Fibroblast of villous mesenchyme (primary cell): ENCODE measurements at places on chromosomes 11 and 22.

DNA sequence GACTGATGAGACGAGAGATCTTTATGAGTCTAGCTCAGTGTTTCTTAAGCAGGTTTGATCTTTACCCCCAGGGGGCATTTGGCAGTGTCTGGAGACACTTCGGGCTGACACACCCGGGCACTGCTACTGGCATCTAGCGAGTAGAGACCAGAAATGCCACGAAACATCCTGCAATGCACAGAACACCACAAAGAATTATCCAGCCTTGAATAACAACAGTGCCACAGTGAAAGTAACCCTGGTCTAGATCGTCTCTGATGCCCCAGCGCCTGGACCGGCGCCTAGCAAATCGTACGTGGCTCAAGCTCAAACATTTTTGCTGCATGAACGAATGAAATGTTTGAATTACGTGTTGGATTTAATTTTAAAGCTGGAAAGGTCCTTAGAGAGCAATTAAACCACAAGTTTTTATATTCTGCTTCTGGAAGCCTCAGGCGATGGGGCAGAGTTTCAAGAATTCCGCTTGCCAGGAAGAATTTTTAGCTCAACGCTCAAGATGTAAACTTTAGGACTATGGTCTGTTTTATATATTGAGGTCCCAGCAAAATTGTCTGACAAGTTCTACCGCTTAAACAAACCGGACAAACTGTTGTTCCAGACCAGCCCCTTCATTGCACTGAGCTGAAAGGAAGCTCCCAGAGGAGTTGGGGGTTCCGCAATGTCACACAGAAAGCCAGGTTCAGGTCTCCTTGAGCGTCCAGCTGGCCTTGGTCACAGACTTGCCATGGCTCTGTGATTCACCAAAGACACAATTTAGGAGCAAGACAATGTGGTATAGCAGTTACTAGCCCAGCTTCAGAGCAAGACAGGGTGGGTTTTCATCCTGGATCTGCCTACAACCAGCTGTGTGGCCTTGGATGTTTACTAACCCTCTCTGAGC lies 44.2 kb upstream of the SMTN start:
- DNase-seq: peak; percentile 86

DNA sequence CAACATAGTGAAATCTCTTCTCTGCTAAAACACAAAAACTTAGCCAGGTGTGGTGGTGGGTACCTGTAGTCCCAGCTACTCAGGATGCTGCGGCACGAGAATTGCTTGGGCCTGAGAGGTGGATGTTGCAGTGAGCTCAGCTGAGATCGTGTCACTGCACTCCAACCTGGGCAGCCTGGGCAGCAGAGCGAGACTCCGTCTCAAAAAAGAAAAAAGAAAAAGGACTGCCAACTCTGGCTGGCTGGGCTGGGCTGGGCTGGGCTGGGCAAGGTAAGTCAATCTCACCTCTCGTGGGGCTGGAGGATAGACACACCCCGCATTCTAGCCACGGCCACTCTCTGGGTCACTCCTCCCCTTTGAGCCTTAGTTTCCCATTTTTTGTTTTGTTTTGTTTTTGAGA lies 26.9 kb downstream of the TEF start:
- no peak for DNase-seq

GRCh38 chr22:41925783-41926460 lies 684 bp downstream of the TNFRSF13C start:
- DNase-seq: peak; percentile 55

DNA sequence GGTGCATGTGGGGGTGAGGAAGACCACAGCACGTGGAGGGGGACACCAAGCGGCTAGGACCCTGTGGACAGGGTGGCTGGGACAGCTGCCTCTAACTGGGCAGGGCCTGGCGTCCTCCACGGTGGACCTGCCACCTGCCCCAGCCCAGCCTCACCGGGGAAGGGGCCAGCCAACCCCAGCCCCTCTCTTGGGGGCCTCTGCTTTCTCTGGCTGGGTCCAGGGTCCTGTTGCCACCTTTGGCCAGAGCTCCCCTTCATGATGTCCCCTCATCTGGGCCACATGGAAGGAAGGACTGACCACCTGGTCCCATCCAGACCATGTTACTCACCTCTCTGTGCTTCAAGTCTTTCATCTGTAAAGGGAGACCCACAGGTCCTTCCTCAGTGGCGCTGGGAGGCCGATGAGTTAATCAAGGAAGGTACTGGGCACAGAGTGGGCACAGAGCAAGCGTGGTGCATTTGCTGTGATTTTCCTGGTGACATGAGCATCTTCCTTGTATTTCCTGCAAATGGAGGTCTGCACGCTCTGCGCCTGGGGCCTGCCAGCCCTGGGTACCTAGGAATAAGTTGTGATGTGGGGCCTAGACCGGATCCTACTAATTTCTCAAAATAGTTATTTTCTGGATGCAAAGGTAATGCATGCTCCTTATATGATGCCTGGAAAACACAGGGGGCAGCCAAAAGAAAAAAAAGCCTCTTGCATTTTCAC lies 538.4 kb downstream of the TBC1D22A start:
- no peak for DNase-seq

DNA sequence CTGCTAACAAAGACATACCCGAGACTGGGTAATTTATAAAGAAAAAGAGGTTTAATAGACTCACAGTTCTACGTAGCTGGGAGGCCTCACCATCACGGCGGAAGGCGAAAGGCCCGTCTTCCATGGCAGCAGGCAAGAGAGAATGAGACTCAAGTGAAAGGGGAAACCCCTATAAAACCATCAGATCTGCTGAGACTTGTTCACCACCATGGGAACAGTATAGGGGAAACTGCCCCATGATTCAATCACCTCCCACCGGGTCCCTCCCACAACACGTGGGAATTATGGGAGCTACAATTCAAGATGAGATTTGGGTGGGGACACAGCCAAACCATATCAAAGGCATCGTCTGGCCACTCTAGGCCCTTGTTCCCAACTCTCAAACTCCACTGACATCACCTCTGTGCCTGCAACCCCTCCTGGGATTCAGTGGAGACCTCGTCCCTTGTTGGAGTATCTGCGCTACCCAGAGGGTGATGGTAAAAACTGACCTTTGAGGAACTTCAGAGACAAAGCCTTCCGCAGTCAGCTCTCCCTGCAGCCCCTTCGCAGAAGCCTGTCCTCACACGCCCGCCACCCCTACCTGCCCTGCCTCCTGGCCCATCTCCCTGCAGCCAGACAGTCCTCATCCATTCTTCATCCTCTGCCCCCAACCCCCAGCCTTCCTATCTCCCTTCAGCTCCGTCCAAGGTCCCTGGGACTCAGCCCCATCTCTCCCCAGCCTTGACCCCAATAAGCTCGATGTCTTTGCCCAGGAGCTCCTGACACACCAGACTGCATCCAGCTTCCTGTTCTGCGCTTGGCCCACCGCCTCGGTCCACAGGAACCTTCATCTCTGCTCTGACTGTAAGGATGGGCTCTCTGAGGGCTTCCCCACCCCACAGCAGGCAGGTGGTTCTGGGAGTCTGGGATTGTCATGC lies 15.8 kb downstream of the CCND1 start:
- no peak for DNase-seq

DNA sequence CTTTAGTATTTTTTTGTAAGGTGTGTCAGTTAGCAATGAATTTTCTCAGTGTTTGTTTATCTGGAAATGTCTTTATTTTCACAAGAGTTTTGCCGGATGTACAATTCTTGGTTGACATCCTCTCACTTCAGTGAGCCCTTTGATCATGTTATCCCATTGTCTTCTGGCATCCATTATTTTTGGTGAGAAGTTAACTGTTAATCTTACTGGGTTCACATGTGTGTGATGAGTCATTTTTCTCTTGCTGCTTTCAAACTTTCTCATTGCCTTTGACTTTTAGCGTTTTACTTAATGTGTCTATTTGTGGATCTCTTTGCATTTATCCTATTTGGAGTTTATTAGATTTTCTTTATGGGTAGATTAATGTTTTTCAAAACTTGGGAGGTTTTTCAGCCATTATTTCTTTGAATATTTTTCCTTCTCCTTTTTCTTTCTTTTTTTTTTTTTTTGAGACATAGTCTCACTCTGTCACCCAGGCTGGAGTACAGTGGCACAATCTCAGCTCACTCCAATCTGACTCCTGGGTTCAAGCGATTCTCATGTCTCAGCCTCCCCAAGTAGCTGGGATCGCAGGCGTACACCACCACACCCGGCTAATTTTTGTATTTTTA lies 100.5 kb upstream of the RRM1 start:
- no peak for DNase-seq

GRCh38 chr11:116823031-116823843 lies at the start of gene APOA4:
Gene APOA4, minus strand, starts transcription at chr11:116823304. Its CDS starts 113 bp downstream, at chr11:116823191.
- DNase-seq: no peak
